ENCODE measurements at places on chromosomes 4 and X. TPM values are rescaled to one million over a fixed set of nuclear protein-coding genes. Genes with fewer than 3 reads are reported as not detected.

- H3K27ac ChIP-seq: no peak within 1 kb of the TSS
- H3K27me3 ChIP-seq: peaks cover 35% of the 10 kb centered on the region
- DNase-seq: no peak
- no peak within 1 kb of the TSS for H3K4me3 ChIP-seq
- H3K4me1 ChIP-seq: no peaks in the 10 kb centered on the region
Observed at GRCh38 chrX:100643956-100644860, at the start of gene SRPX2. Gene SRPX2, plus strand, starts transcription at chrX:100644199. Its CDS starts 2,124 bp downstream, at chrX:100646323.

- H3K4me1 ChIP-seq: peaks cover 7% of the 10 kb centered on the region
- H3K4me3 ChIP-seq: no peak overlapping the region
- no peaks in the 10 kb centered on the region for H3K27me3 ChIP-seq
- no peak overlapping the region for H3K27ac ChIP-seq
- no peaks in the 10 kb centered on the region for H3K36me3 ChIP-seq
Observed at GRCh38 chr4:155676430-155676825, 9.8 kb downstream of the GUCY1A1 start.

MOB1B gene
- 23.4 TPM for total RNA-seq

CYTL1 gene
- total RNA-seq: not detected

GRCh38 chrX:3584415-3584996 is 128.9 kb downstream of the PRKX start:
- no peak overlapping the region for H3K4me3 ChIP-seq
- no peak for DNase-seq
- H3K27ac ChIP-seq: no peak overlapping the region
- H3K4me1 ChIP-seq: no peaks in the 10 kb centered on the region
- H3K27me3 ChIP-seq: no peaks in the 10 kb centered on the region

All from activated B cell treated with CpG ODN at 0.5 μM for 24 hours (primary cell).